Amniotic stem cell (primary cell): ENCODE measurements at places on chromosomes 6 and 20.

GRCh38 chr6:111989743-111990142, 64.2 kb upstream of the CCN6 start:
- no peak for DNase-seq

GRCh38 chr6:142251930-142252445, 49.8 kb upstream of the ADGRG6 start:
- DNase-seq: no peak

DNA sequence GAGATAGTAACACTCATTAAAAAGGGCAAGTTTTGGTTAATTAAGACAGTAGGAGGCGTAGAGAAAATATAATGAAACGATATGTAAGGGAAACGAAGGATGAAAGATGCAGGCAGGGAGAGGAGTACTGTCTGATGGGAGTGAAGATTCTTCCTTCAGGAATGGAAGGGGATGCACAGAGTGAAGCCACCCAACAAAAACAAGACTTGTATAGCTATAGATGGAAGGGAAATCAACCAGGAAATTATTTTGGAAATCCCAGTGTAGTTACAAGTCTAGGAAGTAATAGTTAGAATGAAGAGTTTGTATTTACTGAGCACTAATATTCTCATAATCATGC, 19.7 kb upstream of the HLA-DRB1 start:
- DNase-seq: no peak

GRCh38 chr6:160167604-160168399, 46.2 kb downstream of the SLC22A1 start:
- DNase-seq: no peak

- DNase-seq: no peak
These were observed 10.6 kb upstream of the SERINC3 start for GRCh38 chr20:44532259-44532980.

DNA sequence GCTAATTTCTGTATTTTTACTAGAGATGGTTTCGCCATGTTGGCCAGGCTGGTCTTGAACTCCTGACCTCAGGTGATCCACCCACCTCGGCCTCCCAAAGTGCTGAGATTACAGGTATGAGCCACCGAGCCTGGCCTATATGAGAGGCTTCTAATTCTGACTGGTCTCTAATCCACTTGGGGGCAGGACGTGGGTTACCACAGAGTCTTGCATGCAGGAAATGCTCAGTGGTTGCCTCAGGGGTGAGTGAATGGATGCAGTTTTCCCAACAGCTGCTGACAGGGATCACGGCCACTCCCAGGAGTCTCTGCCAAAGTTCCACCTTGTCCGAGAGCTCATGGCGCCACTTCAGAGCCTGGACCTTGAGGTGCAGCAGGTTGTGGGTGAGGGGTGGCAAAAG, 6.4 kb upstream of the FANCE start:
- no peak for DNase-seq

GRCh38 chr20:46121184-46121930, 3.2 kb downstream of the CD40 start:
- no peak for DNase-seq

DNA sequence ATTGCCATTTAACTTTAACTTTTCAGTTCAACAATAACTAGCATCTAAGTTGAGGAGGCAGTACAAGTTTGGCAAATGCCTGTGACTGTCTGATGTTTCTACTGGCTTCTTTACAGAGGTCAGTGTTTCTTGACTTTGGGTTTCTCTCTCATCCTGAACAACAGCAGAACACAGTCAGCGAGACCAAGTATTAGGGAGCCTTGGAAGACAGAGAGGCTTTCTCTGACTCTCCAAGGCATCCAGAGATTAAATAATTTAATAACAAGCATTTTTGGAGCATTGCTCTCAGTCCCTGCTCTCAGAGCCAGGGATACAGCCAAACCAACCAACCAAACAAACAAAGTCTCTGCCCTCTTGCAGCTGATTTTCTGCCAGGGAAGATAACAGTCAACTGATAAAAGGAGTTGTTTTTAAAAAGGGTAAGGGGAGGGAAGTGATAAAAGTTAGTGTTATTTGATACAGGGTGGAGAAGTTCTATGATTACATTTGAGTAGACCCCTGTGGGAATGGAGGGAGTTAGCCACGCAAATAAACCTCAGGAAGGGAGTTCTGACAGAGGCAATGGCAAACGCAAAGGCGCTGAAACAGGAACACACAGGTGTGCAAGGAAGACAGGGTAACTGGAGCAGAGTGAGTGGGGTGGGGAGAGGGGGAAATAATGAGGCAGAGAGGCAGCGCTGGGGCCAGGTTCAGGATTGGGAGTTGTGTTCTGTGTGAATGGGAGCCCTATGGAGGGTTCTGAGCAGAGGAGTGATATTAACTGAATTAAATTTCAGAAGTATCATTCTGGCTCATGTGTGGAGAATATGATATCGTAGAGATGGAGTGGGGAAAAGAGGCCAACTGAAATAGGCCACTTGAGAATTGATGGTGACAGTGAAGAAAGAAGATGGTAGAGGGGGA, 55.2 kb downstream of the SEL1L2 start:
- no peak for DNase-seq

- no peak for DNase-seq
These were observed 16.4 kb downstream of the ZNF311 start for GRCh38 chr6:28988536-28989311.

- no peak for DNase-seq
These were observed 46.2 kb downstream of the NT5E start for GRCh38 chr6:85496009-85496579.

- DNase-seq: no peak
These were observed 32.5 kb downstream of the SUN5 start for GRCh38 chr20:32971703-32972161.

DNA sequence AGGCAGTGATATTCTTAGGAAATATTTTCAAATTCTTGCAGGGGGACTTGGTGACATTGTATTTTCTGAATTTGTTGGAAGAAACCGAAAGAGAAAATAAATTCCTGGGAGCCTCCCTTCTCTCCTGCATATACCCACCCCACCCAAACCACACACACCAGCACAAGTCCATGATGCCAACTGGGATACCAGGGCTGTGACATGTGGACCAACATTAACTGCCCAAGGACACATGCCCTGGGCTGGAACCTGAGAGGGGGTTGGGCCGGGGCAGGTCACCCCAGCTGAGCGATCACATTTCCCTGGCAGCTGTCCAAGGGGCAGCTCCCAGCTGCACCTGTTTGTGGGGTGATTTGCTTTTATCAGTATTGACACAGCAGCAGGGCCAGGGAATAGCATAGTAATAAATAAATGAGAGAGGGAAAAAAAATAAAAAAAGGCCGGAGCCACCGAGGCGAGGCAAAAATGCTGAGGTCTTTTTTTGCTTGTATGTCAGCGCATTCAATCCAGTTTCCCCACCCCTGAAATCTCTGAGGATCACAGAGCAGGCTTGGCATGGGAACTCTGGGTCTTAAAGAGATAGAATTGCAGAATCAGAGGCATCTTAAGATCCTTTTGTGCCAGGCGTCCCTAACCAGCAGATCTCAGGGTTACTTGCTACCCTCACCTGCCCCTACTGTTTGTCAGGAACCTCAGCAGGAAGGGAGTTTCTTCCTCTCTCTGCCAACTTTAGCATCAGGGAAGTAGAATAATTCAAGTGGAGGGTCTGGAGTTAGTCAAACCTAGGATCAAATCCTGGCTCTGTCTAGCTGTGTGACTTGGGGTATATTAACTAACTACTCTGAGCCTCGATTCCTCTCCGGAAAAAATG, 66.5 kb upstream of the PIM1 start:
- no peak for DNase-seq

- no peak for DNase-seq
These were observed 60.4 kb downstream of the ATXN1 start for GRCh38 chr6:16700916-16701234.

DNA sequence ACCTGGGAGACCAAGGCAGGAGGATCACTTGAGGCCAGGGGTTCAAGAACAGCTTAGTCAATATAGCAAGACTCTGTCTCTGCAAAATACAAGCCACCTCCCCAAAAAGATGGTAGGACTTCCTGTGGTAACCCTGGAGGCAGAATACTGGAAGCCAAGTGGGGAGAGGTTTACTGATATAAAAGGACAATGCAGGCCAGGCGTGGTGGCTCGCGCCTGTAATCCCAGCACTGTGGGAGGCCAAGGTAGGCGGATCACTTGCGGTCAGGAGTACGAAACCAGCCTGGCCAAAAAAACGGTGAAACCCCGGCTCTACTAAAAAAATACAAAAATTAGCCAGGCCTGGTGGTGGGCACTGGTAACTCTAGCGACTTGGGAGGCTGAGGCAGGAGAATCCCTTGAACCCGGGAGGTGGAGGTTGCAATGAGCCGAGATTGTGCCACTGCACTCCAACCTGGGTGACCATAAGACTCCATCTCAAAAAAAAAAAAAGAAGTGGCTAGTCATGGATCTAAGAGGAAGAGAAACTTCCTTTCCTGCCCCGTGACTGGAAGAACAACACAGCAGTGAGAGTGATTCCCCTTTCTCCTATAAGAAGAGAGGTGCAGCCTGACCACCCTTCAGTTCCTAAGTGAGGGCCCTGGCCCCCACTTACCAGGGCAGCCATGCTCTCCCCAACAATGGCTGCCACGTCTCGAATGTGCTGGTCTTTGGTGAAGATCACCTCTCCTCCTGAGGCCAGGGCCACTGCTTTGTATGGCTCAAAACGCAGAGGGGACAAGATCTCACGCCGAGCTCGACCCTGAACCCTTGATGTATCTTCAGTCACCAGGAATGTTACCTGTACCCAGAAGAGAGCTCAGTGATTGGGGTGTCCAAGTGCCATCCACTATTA, 6.2 kb downstream of the SAPCD1 start:
- DNase-seq: no peak

DNA sequence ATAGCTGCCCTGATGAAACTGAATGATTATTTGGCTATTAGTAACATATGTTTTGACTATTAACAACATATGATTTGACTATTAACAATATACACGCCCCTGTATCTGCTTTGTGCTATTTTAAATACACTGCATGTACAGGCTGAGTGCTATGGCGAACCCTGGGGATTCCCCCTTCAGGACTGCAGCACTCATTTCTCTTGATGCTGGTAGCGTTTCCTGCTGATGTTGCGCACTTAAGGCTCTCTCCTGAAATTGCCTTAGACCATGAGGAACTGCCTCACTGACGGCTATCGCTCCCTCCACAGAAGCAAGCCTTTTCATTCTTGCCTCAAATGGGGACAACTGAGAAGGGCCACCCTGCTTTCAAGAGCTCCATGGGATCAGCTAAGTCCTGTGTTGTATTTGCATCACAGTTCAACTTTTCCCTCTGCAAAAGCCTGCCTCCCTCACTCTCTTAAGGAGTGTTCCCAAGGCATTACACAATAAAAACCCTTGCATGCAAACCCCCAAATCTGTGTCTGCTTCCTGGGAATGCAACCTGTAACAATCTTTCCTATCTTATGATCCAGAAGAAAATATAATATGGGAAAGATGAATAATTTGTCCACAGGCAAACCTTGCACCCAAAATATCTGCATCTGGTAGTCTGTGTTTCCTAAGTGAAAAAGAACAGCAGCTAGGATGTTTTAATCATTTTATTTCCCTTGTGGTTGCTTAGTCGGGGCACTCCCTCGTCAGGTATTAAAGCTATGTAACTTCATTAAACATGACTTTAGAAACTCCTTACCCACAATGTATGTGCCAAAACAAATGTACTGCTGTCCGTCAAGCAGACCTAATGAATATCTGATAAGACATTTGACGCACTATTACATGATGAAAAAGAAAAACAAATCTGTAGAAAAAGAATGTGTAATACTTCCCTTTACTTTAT, 456.4 kb downstream of the COL12A1 start:
- peak; percentile 12 for DNase-seq

- no peak for DNase-seq
These were observed 17.0 kb upstream of the TBCC start for GRCh38 chr6:42762950-42763349.

- no peak for DNase-seq
These were observed 14.1 kb downstream of the BEND3 start for GRCh38 chr6:107101211-107101610.

GRCh38 chr20:6770786-6771100, 3.3 kb downstream of the BMP2 start:
- no peak for DNase-seq

DNA sequence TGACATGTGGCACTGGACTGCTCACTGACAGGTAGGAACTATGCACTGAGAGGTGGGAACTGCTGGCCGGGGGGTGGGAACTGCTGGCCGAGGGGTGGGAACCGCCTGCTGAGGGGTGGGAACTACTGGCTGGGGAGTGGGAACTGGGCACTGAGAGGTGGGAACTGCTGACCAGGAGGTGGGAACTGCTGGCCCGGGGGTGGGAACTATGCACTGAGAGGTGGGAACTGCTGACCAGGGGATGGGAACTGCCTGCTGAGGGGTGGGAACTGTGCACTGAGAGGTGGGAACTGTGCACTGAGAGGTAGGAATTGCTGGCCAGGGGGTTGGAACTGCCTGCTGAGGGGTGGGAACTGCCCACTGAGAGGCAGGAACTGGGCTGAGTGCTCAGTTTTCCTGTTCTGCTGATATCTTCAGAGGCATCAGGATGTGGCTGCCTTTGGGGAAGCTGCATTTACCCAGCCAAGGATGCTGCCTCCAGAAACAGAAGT, 90.2 kb downstream of the THBS2 start:
- no peak for DNase-seq

- DNase-seq: no peak
These were observed 74.0 kb upstream of the MYL9 start for GRCh38 chr20:36467076-36467999.
